ENCODE measurements at places on chromosomes 4 and X. TPM values are rescaled to one million over a fixed set of nuclear protein-coding genes. Genes with fewer than 3 reads are reported as not detected.

DNA sequence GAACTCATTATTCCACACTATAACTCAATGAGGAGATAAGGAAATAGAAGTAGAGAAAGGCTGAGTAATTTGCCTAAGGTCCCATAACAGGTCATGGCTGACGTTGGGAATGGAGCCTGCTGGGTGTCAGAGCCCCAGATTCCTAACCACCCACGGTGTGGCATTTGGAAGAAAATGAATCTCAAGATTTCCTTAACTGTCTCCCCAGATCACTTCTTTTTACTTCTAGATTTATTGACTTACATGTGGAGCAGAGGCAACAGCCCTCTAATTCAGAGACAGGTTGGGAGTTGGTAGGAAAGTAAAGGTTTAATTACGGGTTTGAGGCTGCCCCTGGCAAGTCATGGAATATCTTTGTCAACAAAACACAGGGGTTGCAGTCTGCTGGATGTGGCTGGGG is 134.0 kb downstream of the ARHGAP10 start:
- no peak for DNase-seq
- H3K4me3 ChIP-seq: no peak overlapping the region
- H3K27me3 ChIP-seq: no peaks in the 10 kb centered on the region
- no peaks in the 10 kb centered on the region for H3K4me1 ChIP-seq

DNA sequence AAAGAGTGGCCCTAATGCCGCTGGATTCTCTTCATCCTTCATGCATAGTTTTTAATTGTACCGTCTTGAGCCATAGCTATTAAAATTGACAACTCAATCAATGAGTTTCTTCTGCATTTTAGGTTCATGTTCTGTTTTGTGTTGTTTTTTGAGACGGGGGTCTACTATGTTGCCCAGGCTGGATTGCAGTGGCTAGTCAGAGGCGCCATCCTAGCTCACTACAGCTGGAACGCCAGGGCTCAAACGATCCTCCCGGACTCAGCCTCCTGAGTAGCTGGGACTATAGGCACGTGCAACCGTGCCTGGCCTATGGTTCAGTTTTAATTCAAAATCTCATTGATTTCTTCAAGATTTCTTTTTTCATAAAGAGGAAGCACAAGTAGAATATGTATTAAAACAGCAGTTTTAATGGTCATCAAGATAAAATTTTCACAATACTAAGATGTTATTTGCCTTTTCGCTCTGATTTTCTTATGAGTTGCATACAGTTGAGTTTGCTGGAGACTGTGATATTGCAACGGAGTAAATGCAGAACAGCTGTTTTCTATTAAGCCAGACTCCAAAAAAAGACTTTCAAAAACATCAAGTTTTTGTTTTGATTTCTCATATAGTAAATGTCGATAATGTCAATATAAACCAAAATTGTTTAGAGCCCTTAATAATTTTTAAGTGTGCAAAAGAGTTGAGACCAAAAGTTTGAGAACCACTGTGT is 1.1 kb upstream of the STX18 start:
- no peak overlapping the region for H3K27ac ChIP-seq
- peaks cover 6% of the 10 kb centered on the region for H3K36me3 ChIP-seq
- peaks cover 27% of the 10 kb centered on the region for H3K4me1 ChIP-seq
- no peaks in the 10 kb centered on the region for H3K27me3 ChIP-seq

DNA sequence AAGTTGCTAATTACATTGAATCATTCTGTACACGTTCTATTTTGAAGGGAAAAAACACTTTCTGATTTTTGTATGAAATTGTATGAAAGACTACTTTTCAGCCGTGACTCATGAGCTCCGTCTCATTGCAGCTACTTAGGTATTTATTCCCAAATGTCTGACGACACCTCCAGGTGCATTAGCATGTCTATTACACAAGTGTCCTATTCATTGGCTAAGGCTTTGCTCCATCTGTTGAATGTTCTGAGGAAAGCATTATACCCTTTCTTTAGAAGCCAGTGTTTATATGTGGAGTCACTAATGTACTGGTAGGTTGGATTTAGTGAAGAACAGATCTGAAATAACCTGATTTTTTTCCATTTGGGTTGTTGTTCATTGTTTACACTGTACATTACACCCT is 51.8 kb downstream of the MAP7D3 start:
- H3K27ac ChIP-seq: no peak overlapping the region
- H3K4me3 ChIP-seq: no peak overlapping the region
- H3K4me1 ChIP-seq: peaks cover 14% of the 10 kb centered on the region
- DNase-seq: no peak
- no peaks in the 10 kb centered on the region for H3K27me3 ChIP-seq

DNA sequence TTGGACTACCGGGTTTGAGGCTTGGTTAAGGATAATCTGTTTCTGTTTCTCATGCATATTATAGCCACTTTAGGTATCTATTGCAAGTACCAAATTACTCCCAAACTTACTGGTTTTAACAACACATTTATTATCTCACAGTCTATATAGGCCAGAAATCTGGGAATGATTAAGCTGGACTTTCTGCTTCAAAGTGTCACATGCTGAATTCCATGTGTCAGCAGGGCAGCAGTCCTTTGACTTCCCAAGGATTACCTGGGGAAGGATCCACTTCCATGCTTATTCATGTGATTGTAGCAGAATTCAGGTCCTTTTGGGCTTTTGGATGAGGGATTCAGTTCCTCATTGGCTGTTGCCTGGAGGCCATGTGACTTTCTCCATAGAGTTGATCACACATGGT is 349.0 kb upstream of the TRAM1L1 start:
- no peaks in the 10 kb centered on the region for H3K27me3 ChIP-seq
- no peak for DNase-seq
- no peak overlapping the region for H3K4me3 ChIP-seq
- H3K36me3 ChIP-seq: no peaks in the 10 kb centered on the region
- H3K27ac ChIP-seq: no peak overlapping the region
- H3K4me1 ChIP-seq: no peaks in the 10 kb centered on the region

Gene RTL3
- total RNA-seq: not detected

Gene SLC4A4
- 31.4 TPM for total RNA-seq

Gene CMC4
- total RNA-seq: 14.9 TPM

All from upper lobe of left lung (tissue), 6 donors.